ENCODE measurements at places on chromosomes 7 and 10.

DNA sequence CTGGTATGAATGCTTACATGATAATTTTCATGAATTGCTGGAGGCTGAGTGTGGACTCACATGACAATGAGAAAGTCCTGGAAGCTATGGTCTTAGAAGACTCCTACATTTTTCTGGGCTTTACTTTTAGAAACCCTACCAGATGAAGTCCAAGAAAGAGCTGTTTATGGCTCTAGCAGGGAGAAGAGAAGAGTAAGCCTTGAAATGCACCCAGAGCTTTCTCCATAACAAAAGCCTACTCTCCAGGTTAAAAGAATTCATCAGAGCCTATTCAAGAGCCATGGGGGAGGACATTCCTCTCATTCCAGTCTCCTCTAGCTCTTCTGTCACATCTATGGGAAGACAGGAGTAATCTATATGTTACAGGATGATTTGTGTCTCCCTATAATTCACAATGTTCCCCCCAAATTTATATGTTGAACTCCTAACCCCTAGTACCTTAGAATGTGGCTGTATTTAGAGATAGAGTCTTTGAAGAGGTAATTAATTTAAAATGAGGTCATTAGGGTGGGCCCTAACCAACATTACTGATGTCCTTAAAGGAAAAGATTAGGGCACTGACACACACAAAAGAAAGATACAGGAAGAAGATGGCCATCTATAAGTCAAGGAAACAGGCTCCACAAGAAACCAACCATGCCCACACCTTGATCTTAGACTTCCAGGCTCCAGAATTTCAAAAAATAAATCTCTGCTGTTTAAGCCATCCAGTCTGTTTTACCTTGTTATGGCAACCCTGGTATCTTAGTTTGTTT is 193.8 kb upstream of the PTER start:
- DNase-seq, result no peak

DNA sequence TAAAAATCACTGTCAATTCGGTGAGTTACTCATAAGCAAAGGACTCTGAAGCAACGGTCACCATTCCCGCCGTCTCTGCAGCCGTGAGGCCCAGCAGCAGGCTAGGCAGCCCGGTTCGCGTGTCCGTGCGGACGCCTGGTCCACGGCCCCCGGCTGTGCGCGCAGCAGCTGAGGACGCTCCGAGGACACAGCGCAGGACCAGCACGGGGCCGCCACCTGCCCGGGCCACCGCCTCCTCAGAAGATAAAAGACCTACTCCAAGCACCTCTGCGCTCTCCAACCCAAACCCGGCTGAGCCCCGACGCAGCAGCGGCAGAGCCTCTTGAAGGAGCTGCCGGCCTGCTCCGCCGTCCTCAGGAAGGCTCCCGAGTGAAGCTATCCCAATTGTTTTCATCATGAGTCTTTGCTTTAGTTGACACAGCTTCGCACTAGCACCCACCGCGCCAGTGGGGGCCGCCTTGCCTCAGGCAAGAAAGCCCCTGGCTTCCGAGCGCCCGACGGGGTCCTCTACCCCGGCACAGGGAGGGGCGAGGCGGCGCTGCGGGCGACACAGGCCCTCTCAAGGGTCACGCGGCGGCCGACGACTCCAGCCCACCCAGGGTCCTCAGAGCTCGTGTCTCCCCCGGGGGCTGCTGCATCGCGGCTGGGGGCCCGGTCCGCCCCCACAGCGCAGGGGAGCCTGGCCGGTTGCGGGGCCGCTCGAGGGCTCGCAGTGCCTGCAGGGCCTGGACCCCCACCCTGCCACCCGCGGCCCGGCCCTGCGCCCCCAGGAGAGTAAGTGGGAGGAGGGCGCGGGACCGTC is 16.9 kb upstream of the GPR146 start:
- DNase-seq, result no peak

- no peak for DNase-seq
Observed at GRCh38 chr7:106863274-106863997, 1.6 kb upstream of the PIK3CG start.

- DNase-seq, result no peak
Observed at GRCh38 chr10:132514821-132515520, 22.6 kb upstream of the INPP5A start.

- DNase-seq, result no peak
Observed at GRCh38 chr10:87585565-87586514, 73.8 kb upstream of the PAPSS2 start.

- no peak for DNase-seq
Observed at GRCh38 chr7:1068619-1069018, 19.3 kb upstream of the GPER1 start.

- no peak for DNase-seq
Observed at GRCh38 chr7:152382244-152382643, 53.6 kb downstream of the KMT2C start.

GRCh38 chr7:150629347-150629746 is 2.8 kb downstream of the GIMAP6 start:
- no peak for DNase-seq

DNA sequence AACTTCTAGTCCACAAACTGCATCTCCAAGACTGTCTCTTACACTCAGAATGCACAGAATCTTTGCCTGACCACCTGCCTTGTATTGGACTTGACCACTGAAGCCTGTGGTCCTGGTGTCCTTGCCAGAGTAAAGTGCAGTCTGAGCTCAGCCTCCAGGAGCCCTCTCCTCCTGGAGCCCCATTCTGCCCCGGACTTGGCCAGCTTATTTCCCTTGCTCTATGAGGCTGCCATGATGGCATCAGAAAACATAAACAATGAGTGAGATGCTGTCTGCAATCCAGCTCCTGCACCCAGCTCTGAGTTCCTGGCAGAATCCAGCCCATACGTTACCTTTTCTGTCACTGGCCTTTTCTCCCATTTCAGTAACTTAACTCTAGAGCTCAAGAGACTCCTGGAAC is 494.6 kb downstream of the PLXNA4 start:
- DNase-seq, result no peak

- no peak for DNase-seq
Observed at GRCh38 chr7:80924090-80924489, 5.2 kb upstream of the SEMA3C start.

- no peak for DNase-seq
Observed at GRCh38 chr7:42236266-42236975, 588 bp downstream of the GLI3 start.

- DNase-seq, result peak; percentile 72
Observed at GRCh38 chr7:44257618-44258422, 57.0 kb downstream of the YKT6 start.

DNA sequence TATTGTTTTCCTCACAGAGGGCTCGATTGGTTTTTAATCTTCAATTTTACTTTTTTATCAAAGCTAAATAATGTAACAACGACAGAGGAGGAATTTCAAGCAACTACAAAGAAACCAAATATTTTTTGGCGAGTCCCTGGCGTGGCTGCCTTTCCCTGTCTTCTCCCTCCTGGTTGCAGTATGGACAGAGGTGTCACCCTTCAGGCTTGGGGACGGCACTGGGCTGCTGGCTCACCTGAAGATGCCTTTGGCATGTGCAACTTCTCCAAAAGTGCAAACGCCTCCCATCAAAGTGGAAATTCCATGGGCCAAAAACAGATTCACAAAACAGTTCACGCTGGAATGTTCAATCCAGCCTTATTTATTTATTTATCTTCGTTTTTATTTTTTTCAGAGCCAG is 51.9 kb downstream of the DOCK1 start:
- DNase-seq, result no peak

- DNase-seq, result no peak
Observed at GRCh38 chr7:129401228-129401966, 32.8 kb upstream of the STRIP2 start.

DNA sequence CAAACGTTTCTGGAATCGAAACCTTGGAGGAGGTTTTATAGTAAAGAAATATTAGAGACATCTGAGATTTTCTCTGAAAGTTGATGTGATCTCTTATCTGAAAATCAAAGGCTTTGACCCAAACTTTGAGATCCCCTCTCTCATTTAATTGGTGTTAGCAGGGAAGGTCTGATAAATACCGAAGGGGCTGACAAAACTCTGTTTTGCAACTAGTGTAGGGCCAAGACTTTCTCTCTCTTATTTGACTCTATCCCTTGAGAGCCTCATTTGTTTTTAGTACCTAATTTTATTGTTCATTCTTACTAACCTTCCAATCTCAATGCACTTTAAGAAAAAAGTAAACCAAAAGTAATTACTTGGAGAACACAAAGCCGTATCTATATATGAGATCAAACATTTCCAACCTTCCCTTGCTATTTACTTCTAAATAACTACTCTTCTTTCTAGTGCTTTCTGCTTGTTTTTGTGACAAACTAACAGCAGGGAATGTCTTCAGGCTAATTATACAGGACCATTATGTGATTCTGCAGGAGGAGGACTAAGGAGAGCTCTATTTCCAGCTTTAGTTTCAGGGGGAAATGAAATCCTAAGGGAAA is 33.4 kb upstream of the NPVF start:
- no peak for DNase-seq

DNA sequence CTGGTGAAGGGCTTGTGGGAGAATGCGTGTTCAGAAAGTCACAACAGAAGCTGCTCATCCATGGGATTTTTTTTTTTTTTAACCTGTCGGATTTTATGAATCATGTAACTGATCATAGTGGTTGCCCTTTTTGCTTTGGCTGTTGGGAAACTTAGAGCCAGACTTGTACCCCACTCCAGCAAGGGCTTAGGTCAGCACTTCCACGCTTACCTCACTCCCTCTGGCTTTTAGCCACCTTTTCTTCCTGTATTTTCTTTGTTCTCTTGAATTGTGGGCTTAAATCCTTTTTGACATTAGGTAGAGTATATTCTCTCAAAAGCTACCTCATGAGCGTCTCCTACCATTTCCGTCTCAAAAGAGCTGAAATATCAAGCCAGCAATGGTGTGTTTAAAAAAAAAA is 113.6 kb upstream of the BTBD16 start:
- no peak for DNase-seq
